ENCODE measurements at places on chromosomes 2 and 18.

DNA sequence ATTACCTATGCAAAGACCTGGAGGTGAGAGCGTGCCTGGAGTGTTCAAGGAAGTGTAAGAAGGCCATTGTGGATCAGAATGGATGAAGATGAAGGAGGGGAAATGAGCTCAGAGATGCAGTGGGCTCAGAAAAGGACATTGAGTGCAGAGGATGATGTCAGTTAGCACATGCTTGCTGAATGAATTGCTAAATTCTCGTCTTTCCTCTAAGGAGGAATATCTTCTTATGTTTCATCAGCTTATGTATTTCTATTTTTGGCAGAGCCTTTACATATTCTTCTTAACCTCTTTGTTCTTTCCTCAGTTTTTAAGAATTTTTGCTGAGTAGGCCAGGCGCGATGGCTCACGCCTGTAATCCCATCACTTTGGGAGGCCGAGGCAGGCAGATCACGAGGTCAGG lies 30.9 kb downstream of the FAM171B start:
- DNase-seq = no peak

DNA sequence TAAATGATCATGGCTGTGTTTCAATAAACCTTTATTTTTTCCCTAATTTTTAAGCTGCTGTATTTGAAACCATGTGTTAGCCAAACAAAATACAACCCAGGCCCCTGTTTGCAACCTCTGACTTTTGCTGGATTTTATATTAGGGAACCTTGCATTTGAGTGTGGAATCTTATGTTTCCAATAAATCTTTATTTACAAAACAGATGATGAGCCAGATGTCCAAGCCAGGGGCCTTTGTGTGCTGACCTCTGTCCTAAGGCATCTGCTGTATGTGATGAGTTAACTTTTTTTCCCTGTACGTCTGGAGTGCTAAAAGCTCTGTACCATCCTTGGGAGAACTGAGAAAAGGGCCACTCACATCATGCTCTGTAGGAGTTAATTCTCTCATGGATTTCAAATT lies 162.9 kb downstream of the TRIB2 start:
- no peak for DNase-seq

- no peak for DNase-seq
Observed at GRCh38 chr2:139963863-139964355, 1183.7 kb upstream of the NXPH2 start.

GRCh38 chr2:25437881-25438662 lies 96.3 kb upstream of the DNMT3A start:
- DNase-seq = no peak

- no peak for DNase-seq
Observed at GRCh38 chr2:84537251-84537650, 21.0 kb downstream of the DNAH6 start.

DNA sequence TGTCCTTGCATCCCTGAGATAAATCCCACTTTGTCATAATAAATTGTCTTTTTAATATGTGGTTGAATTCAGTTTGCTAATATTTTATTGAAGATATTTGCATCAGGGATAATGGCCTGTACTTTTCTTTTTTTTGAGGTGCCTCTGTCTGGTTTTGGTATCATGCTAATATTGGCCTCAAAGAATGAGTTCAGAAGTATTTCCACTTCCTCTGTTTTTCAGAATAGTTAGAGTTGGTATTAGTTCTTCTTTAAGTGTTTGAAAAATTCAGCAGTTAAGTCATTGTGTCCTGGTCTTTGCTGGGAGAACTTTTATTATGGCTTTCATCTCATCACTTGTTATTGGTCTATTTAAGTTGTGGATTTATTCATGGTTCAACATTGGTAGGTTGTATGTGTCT lies 464.1 kb upstream of the CRIM1 start:
- no peak for DNase-seq

GRCh38 chr2:60958800-60959199 lies 58.7 kb upstream of the PEX13 start:
- no peak for DNase-seq

DNA sequence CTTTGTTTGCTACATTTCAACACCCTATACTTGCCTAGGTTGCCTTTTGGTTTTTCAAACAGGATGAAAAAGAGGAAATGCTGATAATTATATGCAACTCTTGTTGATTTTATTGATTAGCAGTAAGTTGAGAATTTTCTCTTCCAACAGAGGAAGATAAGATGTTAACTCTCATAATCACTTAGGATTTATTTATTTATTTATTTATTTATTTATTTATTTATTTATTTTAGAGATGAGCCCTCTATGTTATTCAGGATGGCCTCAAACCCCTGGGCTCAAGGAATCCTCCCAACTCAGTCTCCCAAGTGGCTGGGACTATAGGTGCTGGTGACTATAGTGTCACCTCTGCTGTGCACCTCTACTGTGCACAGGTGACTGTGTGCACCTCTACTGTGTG lies 111.4 kb upstream of the GLS start:
- DNase-seq = no peak

Data from CMK (cell line).